Stimulated activated CD8-positive, alpha-beta memory T cell treated with anti-CD3 and anti-CD28 coated beads, Interleukin-12 subunit alpha, Interleukin-12 subunit beta, amount 100 ng/mL, for 4 hours (primary cell): ENCODE measurements at places on chromosomes 5 and 9.

DNA sequence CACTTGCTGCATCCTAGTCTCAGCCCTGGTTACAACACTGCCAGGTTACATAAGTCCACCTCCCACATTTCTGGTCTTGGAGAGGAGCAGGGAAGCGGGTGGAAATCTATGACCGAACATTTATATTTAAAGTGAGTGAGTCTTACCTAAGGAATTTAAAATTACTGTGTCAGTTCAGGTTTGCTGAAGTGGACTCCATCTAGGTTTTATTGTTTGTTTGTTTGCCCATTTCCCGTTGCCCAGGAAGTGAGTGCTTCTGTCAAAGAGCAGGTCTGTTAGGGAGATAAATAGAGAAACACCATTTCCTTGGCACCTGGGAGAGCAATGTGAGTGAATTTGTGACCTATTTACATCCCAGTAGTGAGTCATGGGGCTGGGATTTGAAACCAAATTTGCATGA lies 179.5 kb downstream of the KIF4B start:
- no peak for DNase-seq

GRCh38 chr5:31982621-31983020 lies 191.5 kb downstream of the GOLPH3 start:
- DNase-seq, result no peak

DNA sequence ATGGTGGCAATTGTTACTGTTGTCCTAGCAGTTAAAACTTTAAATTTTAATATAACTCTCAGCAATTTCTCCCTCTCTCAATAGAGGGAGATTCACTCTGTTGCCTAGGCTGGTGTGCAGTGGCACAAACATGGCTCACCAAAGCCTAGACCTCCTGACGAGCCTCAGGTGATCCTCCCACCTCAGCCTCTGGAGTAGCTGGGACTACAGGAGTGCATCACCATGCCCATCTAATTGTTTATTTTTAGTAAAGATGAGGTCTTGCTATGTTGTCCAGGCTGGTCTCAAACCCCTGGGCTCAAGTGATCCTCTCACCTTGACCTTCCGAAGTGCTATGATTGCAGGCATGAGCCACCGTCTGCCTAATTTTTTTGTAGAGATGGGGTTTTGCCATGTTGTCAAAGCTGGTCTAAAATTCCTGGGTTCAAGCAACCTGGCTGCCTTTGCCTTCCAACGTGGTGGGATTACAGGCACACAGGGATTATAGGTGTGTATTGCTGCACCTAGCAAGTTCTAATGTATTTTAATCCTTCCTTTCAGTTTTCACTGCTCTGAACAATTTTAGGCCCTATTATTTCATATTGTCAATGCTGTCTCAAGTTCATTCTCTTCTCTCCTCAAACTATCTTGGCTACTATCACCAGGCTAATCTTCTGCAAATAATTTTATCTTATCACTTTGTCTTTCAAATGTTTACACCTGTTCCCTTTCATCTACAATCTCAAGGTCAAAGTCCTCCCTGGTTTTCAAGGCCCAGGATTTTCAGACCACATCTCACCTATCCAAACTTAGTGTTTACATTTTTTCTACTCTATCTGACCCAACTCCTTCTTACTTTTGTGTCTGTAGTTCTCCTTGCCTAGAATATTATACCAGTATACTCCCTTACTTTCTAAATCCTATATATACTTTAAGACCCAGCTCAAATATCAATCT lies 18.9 kb downstream of the ALDH1A1 start:
- DNase-seq, result no peak

DNA sequence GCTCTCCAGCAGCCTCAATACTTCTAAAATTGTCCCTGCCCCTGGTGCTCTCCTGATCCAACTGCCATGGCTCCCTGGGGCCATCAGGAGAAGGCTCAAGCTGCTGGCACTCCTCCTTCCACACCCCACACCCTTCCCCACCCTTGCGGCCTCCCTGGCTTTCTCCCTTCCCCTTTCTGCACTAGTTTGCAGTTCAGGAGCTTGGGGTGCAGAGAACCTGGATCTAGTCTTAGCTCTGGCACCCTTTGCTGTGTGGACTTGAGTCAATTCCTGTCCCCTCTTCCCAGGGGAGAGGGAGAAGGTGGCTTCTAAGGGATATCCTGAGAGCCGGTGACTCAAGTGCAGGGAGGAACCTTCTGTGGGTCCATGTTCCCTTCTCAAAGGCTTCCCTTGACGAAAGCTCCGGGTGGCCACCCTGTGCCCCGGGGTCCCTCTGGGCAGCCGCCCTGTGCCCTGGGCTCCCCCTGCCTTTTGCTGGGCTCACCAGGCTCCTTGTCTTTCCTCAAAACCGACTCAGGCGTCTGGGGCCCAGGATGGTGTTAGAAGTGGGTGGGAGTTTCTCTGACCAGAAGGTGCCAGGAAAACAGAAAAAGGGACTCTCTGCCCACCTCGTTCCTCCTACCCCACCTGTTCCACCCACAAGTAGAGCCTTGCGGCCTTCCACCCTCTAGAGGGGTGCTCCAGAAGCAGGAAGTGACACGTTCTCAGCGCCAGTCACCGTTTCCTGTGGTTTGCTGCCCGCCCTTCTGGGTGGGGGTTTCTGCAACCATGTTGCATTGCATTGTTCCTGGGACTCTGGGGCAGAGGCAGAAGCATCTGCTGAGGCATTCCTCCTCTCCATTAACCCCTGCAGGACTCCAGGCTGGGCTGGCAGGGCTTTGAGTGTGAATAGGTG lies 15.0 kb downstream of the GLIPR2 start:
- peak; percentile 80 for DNase-seq

DNA sequence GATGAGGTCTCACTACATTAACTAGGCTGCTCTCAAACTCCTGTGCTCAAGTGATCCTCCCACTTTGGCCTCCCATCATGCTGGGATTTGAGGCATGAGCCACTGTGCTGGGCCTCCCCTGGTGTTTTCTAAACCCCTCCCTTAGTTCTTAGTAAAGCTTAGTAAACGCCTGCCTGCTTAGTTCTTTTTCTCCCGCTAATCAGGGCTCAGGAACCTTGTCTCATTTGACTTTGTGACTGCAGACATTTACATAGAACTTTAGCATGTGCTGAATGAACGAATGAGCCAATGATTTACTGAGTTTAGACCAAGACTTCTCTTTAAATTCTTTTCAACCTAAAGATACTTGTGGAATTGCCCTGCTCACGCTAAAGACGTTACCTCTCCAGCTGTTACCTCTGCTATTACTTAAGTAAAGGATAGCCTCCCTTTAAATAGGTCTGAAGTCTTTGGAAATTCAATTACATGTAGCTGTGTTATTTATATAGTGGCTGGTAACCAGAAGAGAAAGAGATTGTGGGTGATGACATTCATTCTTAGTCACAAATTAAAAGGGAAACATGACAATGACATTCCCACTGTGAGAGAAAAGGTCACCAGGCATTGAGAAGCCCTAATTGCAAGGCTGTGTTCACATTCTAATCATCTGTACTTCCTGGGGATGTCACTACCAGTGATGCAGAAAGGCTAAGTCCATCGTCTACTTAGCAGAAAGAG lies 18.6 kb upstream of the SUSD1 start:
- DNase-seq, result no peak

DNA sequence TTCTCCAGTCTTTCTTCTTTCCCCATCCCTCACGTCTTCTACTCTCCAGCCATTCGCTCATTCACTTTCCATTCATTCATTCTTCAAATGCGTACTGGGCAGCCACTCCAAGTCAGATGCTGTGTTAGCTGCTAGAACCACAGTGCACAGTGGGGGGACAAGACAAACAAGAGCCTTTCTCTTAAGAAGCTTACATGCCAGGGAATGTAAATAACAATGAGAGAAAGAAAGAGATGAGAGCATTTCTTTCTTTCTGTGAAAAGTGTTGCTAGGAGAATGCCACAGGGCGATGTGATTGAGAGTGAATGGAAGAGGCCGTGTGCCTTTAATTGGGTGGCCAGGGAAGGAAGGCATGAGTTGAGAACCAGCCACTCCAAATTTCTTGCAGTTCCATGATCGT lies 46.3 kb upstream of the SMIM23 start:
- no peak for DNase-seq

DNA sequence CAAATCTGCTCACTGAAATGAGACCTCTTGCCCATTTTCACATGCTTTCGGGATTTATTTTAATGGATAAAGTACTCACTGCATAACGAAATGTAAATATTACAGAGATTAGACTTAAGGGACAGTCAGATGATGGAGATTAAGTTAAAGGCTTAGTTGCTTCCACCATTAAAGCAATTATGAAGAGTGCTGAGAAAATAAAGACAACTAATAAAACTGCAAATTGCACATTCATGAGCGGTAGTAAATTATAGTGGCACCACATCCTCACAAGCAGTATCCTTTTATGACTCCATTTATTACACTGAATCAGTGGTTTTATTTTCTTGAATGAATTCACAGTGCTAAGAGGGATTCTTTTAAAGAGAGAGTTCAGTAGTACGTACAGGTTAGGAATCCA lies 76.2 kb upstream of the TMED7 start:
- DNase-seq, result no peak

DNA sequence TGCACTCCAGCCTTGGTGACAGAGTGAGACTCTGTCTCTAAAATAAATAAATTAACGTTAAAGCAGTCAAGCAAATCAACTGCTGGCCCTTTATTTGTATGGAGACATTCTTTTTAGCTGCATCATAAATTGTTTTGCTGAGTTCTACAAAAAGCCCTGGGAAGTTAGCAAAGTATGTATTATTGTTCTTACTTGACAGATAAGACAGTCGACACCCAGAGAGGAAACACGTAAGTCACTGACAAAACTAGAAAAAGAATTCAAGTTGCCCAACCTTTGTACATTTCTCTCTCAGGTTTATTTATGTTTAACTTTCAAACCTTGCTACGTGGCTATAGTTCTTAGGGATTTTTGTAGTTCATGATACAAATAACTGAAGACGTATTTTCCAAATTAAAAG lies 40.4 kb upstream of the MACIR start:
- DNase-seq, result no peak

GRCh38 chr9:123040801-123041200 lies 7.3 kb downstream of the GPR21 start:
- DNase-seq, result no peak

GRCh38 chr5:170228762-170229435 lies 3.9 kb upstream of the C5orf58 start:
- DNase-seq, result no peak

DNA sequence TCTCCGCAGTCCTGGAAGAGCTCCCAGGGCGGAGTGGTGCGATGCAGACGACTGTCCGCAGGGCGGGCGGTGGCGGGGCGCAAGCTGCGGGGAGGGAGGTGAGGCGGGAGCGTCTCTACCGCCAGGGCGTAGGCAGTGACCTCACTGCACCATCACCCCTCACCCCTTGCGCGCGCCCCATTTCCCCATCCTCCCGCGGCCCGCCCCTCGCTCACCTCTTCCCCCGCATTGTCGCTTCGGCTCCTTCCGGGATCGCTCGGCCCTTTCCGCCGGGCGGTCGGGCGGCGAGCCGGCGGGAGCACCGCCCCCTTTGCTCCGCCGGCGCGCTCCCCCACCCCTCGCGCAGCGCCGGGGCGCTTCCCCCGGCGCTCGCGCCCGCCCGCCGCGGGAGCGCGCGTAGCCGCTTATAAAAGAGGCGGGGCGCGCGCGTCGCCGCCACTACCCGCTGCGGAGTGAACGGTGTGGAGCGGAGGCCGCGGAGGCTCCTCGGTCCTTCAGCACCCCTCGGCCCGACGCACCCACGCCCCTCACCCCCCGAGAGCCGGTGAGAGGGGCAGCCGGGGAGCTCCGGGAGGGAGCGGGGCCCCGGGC lies at the start of gene SPTAN1:
TSS of gene SPTAN1 (plus strand) at position 435 of the 591 bp plus-strand sequence. CDS start 14,154 bp downstream, outside the sequence.
- DNase-seq, result peak; percentile 92

DNA sequence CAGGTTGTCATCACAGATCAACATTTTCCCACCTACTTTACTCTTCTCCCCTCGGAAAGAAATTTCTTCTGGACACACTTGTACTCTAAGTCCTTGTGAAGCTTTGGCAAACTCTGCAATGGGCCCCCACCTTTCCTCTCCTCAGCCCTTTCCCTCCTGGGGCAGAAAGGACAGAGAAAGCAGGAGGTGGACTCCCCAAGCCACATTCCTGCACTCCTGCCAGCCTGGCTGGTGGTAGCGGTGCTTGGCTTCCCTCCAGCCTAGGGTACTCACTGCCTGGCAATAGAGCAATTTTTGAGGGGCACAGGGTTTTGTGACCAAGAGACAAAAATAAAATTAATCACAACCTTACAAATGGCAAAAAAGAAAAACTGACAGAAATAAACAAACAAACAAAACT lies 451.4 kb downstream of the ZSWIM6 start:
- DNase-seq, result no peak

DNA sequence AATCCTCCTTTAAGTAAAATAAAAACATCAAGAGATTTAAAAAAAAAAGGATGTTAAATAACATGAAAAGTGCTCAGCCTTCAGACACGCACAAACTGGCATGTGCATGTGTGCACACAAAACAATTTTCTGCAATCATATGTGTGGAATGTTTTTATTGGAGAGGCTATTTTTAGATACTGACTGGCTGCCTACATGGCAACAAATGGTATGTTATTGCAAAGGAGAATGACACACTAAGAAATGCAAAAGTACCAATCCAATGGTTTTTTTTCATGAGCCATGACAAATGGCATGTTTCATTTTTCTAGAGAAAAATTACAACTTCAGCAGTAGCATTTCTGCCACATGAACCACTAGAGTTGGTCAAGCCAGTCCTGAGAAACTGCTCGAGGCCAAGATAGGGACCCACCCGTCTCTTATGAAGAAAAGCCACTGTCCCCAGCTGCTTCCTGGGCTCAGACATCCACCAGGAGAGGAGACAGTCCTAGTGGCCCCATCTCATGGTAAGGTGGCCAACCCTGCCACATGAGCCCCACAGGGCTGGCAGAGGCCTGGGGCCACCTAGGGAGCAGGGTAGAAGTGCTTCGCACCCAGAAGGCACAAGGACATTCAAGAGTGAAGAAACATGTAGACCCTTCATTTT lies 116.4 kb downstream of the MYO10 start:
- no peak for DNase-seq
